SJSA1 (cell line): ENCODE measurements at places on chromosomes 1 and 21. TPM values are rescaled to one million over a fixed set of nuclear protein-coding genes. Genes with fewer than 3 reads are reported as not detected.

DNA sequence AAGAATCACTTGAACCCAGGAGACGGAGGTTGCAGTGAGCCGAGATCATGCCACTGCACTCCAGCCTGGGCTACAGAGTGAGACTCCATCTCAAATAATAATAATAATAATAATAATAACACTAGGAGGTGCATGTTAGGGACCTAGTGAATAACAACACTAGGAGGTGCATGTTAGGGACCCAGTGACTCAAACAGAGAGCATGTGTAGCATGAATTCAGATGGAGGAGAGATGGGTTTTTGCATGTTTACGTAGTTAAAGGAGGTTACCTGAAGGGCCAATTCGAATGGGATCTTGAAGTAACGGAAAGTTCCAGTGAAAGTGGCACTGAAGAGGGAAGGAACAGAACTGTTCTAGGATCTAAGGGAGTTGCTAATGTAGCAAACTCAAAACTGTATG lies 7.1 kb upstream of the KCNK1 start:
- no peak for DNase-seq
- no peaks in the 10 kb centered on the region for H3K27me3 ChIP-seq
- no peak overlapping the region for H3K27ac ChIP-seq
- no peaks in the 10 kb centered on the region for H3K36me3 ChIP-seq
- no peak overlapping the region for H3K4me3 ChIP-seq

- DNase-seq: peak; percentile 97
- H3K4me1 ChIP-seq: peaks cover 35% of the 10 kb centered on the region
- H3K4me3 ChIP-seq: peak overlapping the region; percentile 16
- no peaks in the 10 kb centered on the region for H3K27me3 ChIP-seq
Observed at GRCh38 chr1:8343464-8344001, 25.6 kb downstream of the SLC45A1 start.

DNA sequence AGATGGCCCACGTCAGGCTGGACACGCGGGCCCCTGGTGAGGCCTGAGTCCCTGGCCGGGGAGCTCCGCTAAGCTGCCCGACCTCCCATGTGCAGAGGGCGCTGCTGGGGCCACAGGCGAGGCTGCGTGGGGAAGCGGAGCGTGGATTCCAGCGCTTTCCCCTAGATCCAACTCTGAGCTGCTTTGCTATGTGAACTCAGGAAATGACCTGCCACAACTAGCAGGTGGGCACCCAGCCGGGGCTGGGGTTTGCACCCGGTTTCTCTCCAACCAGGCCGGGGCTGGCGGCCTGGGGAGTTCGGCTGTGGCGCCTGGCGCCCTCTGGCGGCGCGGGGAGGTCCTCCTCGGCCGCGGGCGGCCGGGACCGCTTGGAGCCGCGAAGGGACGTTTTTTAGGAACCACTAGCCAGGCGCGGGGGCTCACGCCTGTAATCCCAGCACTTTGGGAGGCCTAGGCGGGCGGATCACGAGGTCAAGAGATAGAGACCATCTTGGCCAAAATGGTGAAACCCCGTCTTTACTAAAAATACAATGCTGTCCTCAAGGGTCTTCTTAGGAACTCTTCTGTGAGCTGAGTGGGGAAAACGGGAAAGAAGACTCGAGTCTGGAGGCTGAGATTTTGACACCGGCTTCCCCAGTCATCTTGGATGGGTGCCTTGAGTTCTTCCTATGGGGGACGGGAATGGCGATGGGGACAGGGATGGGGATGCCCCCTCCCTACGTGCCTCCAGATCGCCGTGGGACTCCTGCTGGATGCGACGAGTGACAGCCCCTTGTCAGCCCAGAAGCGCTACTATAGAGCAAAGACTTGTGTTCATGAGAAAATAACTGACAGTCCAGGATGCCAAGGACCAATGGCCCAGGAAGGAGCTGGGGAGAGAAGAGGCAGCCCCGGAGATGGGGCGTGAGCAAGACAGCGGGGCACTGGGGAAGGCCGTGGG lies 12.6 kb downstream of the PYCR2 start:
- H3K4me1 ChIP-seq: peaks cover 4% of the 10 kb centered on the region; the same call in 1 of the 2 replicates
- no peaks in the 10 kb centered on the region for H3K27me3 ChIP-seq
- no peak overlapping the region for H3K27ac ChIP-seq
- H3K4me3 ChIP-seq: no peak overlapping the region

GRCh38 chr1:202266061-202266765 lies 72.6 kb downstream of the LGR6 start:
- no peak overlapping the region for H3K27ac ChIP-seq
- no peaks in the 10 kb centered on the region for H3K36me3 ChIP-seq
- DNase-seq: peak; percentile 27
- H3K27me3 ChIP-seq: peaks cover 9% of the 10 kb centered on the region

GRCh38 chr1:230170153-230170547 lies 103.1 kb downstream of the GALNT2 start:
- no peaks in the 10 kb centered on the region for H3K36me3 ChIP-seq
- DNase-seq: no peak
- no peaks in the 10 kb centered on the region for H3K27me3 ChIP-seq
- H3K4me3 ChIP-seq: no peak overlapping the region
- H3K27ac ChIP-seq: no peak overlapping the region

DNA sequence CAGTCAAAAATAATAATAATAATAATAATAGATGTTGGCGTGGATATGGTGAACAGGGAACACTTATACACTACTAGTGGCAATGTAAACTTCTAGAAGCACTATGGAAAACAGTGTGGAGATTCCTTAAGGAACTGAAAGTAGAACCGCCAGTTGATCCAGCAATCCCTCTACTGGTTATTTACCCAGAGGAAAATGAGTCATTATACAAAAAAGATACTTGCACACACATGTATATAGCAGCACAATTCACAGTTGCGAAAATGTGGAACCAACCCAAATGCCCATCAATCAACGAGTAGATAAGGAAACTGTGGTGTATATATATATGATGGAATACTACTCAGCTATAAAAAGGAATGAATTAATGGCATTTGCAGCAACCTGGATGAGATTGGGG lies 176.0 kb downstream of the PLPP3 start:
- H3K4me3 ChIP-seq: no peak overlapping the region
- no peak for DNase-seq
- H3K4me1 ChIP-seq: peaks cover 70% of the 10 kb centered on the region

Gene TOR3A
- total RNA-seq: 27.9 and 30.8 TPM in 2 replicates

DNA sequence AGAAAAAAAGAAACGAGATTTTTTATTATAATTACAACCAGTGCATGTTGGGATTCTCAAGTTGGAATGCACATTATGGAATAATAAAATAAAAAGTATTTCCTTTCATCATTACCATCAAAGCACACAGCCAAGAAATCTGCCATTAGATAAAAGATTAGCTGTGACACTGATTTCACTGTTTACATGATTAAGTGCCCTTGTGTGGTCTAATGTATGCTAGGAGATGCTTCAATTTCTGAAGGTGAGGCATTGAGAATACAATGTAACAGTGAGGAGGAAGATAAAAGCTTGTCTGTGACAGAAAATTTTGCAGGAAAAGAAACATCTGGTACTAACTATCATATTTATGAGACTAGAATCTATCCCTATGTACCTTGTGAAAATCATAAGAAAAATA lies 409.7 kb upstream of the PRMT6 start:
- no peak overlapping the region for H3K4me3 ChIP-seq
- no peaks in the 10 kb centered on the region for H3K4me1 ChIP-seq
- no peaks in the 10 kb centered on the region for H3K27me3 ChIP-seq
- no peak overlapping the region for H3K27ac ChIP-seq
- H3K36me3 ChIP-seq: no peaks in the 10 kb centered on the region
- DNase-seq: no peak

DNA sequence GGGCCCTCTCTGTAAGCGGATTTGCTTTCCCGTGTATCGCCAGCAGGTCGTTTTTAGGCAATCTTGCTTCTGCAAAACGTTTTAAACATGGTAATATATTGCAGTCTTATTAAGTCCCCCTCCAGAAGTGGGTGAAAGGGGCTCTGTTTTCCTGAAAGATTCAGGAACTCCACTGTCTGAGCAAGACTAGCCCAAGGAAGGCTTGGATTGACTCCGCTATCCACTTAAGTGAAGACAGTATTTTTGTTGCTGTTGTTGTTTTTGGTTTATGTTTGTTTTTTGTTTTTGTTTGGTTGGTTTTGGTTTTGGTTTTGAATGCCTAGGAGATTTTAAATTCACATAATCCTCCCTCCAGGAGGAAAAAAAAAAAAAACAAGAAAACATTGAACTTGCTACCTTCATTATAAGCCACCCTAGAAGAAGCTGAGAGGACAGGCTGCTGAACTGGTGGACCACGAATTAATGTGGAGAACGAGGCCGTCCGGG lies 29.1 kb upstream of the NFIA start:
- no peaks in the 10 kb centered on the region for H3K36me3 ChIP-seq
- H3K4me1 ChIP-seq: peaks cover 13% of the 10 kb centered on the region
- peaks cover 23% of the 10 kb centered on the region for H3K27me3 ChIP-seq
- H3K4me3 ChIP-seq: no peak overlapping the region
- H3K27ac ChIP-seq: no peak overlapping the region

DNA sequence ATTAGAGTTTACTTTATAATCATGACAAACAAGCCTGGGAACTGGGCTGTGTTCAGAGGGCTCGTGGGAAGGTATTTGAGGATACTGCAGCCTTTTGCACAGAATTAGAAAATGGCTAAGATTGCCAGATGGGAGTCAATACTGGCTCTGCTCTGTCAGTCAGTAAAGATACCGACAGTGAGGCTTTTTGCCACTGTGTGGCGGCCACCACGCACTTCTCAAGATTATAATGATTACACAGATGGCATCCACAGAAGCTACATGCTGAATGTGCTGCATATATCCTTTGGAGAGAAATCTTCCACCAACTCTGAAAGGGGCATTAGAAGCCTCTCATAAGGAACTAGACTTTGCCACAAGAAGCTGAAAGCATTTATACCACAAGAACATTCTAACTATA lies 213.4 kb upstream of the PTBP2 start:
- no peaks in the 10 kb centered on the region for H3K4me1 ChIP-seq
- DNase-seq: no peak
- no peaks in the 10 kb centered on the region for H3K27me3 ChIP-seq
- H3K4me3 ChIP-seq: no peak overlapping the region
- no peak overlapping the region for H3K27ac ChIP-seq

- H3K27me3 ChIP-seq: peaks cover 4% of the 10 kb centered on the region
- H3K4me1 ChIP-seq: no peaks in the 10 kb centered on the region
- no peak overlapping the region for H3K4me3 ChIP-seq
- DNase-seq: no peak
- no peak overlapping the region for H3K27ac ChIP-seq
Observed at GRCh38 chr21:42636520-42637266, 16.7 kb upstream of the PDE9A start.

DNA sequence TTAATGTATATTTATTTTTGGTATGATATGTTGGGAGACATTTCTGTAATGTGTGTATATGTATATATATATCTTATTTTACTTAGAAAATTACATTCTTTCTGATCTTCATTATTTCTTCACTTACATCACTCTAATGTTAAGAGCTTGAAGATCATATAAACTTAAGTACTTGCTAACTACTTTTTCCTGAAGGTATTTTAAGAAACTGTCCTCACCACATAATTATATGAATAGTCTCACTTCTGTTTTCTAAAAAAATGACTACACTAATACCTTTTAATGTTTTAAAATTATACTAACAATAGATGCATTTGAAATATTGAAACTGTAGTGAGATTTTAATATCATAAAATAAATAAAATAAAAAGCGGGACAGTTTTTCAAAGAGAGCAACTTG lies 377.1 kb downstream of the LRRIQ3 start:
- no peaks in the 10 kb centered on the region for H3K27me3 ChIP-seq
- DNase-seq: no peak
- no peak overlapping the region for H3K27ac ChIP-seq
- no peaks in the 10 kb centered on the region for H3K36me3 ChIP-seq
- no peaks in the 10 kb centered on the region for H3K4me1 ChIP-seq
- no peak overlapping the region for H3K4me3 ChIP-seq

Gene FCRL2
- not detected in 2 replicates for total RNA-seq

Gene OR4F29
- total RNA-seq: not detected in 2 replicates

Gene CLDN17
- total RNA-seq: not detected in 2 replicates

Gene LCE1F
- total RNA-seq: not detected in 2 replicates
